ENCODE measurements at places on chromosomes 6 and 20.

- no peak for DNase-seq
These were observed 29.8 kb downstream of the SMPDL3A start for GRCh38 chr6:122818866-122819265.

GRCh38 chr20:24785141-24786110 is 163.6 kb upstream of the CST7 start:
- DNase-seq = no peak

DNA sequence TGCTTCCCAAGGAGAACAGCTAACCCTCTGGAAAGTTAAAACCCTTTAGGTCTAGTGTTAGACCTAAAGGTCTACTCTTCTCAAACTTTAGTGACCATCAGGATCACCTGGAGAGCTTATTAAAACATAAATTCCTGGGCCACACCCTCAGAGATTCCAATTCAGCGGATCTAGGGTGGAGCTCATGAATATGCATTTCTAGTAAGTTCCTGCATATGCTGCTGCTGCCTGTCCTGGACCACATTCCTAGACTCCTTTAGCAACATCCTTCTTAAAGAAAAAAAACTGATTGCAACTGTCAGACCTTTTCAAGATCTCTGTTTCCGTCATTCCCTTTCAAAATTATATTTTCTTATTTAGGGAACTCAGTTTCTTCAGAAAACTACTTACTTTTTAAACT is 31.2 kb downstream of the SNAP25 start:
- no peak for DNase-seq

DNA sequence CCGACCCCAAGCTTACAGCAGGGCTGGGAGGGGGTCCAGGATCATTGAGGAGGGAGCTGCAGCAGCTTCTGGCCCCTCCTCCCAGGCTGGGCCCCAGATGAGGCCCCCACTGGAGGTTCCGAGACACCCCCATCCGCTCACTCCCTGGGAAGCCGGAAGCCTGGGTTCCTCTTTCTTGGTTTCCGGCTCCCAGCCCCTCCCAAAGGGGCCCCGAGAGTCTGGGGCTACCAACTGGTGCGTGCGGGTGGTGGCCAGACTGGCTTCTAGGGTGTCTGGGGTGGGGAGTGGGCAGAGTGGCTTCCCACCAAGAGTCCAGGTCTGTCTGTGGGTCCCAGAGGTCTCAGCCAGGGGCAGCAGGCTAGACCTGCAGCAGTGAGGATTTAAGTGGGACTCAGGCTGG is 2.2 kb downstream of the RGS19 start:
- peak; percentile 64 for DNase-seq

DNA sequence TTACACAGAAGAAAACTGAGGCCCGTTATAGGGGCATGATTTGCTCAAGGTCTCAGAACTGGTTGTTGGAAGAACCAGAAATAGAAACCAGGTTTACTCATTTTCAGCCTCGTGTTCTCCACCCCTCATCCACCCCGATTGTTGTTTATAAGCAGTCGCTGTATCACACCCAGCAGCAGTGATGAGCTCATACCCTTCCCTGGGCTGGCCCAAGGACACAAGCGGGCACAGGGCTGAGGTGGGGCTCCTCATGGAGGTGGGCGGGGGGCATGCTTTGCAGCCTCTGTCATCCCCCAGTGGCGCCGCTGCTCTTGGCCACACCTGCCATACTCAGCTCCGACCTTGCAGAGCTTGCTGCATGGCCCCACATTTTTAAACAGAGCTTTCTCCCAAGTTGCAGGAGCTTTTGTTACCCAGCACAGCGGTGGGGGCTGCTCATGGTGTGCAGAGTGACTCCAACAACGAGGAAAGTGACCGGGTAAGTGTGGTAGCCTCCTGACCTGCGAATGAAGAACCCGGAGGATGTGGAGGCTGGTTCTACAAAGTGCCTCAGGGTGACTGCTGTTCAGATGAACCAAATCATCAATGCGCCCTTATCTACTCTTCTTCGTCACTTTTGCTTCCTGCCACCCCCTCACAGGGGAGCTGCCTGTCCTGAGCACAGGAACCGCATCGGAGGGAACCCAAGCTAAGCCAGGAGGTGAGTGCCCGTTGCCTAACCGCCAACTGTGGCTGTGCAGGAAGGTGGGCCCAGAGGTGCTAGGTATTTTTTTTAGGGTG is 43.6 kb upstream of the NKX2-2 start:
- DNase-seq = peak; percentile 55

GRCh38 chr6:6409397-6410030 is 89.1 kb upstream of the F13A1 start:
- no peak for DNase-seq

DNA sequence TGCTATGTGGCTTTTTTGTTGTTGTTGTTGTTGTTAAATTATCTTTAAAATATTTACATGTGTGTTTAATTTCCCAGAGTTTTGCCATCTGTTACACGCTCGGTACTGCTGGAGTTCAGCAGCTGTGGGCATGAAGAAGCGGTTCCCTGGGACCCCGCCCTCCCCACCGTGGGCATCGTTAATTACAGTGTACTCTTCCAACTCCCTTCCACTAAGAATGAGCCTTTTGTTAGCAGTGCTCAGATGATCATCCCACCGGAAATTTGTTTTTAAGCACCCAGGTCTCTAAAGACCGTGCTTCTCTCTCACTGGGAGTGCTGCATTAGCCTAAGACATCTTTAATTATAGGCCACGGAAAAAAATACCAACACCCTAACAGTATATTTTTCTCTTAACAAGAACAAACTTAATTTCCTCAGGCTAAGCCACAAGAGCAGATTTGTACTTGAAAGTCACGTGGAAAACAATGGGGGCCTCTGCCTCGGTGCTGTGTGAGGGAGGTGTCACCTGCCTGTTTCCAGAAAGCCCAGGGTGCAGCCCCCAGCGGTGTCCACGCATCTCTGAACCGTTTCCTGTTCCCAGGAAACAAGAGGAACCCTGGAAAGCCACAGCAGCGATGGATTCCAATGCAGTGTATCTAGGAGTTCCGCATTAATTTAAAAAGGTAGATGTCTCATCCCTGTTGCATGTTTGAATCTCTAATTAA is 113.3 kb upstream of the FRMD1 start:
- no peak for DNase-seq

DNA sequence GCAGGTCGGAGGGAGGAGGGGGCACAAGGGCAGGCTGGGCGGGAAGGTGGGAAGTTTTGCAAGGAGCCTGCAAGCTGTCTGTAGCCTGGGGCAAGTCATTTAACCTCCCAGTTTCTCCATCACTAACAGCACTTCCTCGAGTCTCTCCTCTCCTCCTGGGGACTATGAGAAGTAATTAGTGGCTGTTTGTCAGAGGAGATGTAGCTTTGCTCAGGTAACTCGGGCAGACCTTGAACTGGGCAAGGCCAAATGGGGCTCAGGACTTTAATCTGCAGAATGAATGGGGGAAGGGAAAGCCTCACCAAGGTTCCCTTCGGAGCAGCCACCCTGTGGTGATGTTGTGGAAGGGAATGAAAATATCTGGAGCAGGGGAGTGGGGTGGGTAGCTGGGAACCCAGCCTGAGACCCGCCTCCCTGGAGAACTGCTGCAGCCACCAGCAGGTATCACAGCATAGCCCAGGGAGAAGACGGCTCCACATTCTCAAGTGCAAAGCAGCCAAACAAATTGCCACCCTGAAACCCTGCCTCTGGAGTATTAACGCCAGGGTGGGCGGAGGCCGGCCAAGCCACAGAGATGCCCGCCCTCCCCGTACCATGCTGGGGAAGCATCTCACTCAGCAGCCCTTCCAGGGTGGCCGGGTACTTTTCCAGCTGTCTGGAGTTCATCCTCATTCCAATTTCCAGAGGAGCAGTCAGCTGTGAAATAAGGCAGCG is 6.1 kb upstream of the LEMD2 start:
- no peak for DNase-seq

DNA sequence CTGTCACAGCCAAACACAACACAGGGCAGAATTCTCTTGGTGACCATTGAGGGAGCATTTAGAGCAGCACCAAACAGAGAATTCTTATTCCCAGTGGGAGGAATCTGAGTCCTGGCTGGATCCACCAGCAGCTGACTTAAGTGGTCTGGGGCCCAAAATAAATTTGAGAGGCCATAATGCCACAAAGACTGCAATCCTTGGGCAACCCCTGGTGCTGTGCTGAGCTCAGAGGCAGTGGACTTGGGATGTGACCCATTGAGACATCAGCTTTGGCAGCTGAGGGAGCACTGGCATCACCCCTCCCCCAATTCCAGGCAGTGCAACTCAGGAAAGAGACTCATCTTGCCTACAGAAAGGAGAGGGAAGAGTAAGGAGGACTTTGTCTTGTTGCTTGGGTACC is 48.6 kb upstream of the THBS2 start:
- no peak for DNase-seq

DNA sequence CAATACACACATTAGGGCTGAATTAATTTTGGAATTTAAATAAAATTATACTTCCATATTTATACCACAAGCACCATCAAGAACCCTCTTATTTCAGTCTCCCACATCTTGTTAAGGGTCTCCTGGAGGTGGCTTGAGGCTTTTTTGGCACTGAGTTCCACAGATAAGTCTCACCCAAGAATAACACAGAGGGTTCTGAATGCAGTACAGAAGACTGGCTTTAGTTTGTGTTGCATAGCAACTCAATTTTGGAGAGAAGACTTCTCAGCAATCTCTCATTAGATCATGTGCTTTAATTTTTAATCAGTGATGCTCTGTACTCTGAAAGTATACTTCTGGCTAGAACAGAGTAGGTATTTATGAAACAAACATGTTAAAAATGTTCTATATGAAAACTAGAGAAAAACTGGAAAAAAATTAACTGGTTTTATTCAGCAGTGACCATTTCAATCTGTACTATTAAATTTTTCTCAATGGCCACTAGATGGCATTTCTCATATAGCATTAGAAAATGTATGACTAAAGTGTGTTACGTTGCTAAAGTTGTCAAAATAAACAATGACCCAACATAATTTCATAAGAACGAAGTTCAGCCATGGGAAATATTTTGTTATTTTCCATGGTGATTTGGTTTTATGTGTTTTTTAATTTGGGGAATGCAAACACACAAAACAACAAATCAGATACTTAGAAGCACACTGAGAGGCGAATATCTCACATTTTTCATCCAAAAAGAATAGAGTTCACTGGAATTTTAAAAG is 32.7 kb upstream of the MAP7 start:
- no peak for DNase-seq

DNA sequence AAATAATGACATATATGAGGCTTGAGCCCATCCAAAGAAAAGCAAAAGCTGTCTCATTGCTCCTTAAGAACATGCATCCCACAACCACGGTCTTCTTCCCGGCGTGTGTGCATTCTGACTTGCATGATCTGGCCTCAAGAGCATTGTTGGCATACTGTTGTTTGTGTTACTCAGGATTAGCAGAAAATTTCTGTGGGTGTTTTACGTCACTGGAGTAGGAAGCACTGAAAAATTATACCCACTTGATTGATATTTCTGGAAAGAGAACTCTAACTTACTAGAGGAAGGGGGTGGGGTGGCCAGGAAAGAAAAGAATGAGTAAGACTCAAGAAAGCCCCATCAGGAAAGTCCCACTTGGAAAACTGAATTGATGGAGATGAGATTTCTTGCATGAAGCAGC is 326.2 kb upstream of the PRDM1 start:
- no peak for DNase-seq

- no peak for DNase-seq
These were observed 116.5 kb downstream of the SMLR1 start for GRCh38 chr6:130943738-130944137.

DNA sequence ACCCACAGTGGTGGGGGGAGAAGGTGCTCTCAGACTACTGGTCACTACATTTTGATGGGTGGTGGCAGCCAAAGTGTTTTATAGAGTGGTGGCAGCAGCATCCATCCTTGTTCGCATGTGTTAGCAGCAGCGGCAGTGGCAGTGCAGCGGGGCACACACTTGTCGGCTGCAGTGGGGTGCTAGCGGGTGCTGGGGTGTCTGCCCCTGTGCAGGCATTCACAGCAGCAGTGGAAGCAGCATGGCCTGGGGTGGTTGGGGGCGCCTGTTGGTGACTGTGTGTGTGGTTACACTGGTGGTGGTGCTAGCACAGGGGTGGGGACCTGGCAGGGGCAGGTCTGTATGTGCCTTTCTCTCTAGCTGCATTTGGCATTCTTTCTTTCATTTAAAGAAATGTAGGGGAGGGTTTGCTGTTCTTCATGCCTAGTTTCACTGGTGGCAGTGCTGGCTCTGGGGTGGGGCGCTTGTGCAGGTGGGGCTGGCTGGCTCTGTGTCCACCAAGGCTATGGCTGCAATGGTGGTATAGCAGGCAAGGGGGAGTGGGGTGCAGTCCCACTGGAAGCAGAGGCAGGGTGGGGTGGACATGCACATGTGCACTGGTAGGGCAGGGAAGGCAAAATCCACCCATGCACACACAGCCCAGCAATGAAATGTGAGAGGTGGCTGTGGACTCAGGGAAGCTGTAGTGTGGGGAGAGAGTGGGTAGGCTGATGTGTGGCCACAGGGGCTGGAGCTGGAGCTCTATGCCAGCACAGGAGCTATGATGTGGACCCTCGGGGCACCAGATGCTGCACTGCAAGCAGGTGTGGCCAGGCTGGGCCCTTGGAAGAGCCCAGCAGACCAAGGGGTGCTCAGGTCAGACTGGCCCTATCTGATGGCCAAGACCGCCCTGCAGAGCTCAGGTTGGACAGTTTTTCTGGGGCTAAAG is 173.3 kb downstream of the PRDM13 start:
- DNase-seq = no peak

GRCh38 chr6:6317386-6317785 is 3.1 kb downstream of the F13A1 start:
- no peak for DNase-seq

DNA sequence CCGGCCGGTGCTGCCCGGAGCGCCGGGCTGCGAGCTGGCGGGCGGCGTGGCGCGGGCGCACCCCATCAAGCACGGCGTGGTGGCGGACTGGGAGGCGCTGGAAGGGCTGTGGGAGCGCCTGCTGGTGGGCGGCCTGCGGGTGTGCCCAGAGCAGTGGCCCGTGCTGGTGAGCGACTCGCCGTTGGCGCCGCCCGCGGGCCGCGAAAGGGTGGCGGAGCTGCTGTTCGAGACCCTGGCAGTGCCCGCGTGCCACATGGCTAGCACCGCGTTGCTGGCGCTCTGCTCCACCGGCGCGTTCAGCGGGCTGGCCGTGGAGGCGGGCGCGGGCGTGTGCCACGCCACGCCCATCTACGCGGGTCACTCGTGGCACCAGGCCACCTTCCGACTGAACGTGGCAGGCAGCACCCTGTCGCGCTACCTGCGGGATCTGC is 517 bp downstream of the ACTL10 start:
- DNase-seq = peak; percentile 52

DNA sequence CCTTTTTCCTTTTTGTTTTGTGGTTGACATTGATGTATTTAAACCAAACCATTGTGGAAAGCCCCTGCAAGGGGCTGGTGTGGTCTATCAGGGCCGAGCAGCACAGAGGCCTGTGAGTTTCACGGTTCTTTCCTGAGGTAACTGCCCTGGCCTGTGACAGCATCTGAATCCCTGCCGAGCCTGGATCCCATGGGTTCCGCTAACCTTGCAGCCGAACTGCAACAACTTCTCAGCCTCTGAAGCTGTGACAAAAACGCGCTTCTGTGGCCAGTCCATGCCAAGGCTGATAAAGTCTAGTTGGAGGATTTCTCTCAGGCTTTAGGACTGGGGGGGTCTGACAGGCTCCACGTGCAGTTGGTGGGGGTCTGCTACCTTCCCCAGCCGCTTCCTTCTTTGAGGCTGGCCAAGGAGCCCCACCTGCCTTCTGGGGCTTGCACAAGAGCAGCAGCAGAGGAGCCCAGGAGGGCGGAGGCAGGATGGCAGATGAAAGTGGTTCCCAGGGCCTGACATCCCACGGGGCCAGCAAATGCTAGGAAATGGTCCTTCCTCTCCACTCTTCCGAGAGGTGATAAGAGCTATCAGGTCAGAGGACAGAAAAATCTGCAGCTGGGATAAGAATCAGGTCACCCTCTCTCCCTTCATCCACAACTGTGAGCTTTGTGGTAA is 150.9 kb downstream of the PREX1 start:
- DNase-seq = no peak

- DNase-seq = no peak
These were observed 230.4 kb downstream of the BCKDHB start for GRCh38 chr6:80336911-80337310.

All from CD4-positive, alpha-beta T cell treated with Interleukin-6 for 4 hours (primary cell).